AG04449 (cell line): ENCODE measurements at places on chromosomes 6 and 20.

DNA sequence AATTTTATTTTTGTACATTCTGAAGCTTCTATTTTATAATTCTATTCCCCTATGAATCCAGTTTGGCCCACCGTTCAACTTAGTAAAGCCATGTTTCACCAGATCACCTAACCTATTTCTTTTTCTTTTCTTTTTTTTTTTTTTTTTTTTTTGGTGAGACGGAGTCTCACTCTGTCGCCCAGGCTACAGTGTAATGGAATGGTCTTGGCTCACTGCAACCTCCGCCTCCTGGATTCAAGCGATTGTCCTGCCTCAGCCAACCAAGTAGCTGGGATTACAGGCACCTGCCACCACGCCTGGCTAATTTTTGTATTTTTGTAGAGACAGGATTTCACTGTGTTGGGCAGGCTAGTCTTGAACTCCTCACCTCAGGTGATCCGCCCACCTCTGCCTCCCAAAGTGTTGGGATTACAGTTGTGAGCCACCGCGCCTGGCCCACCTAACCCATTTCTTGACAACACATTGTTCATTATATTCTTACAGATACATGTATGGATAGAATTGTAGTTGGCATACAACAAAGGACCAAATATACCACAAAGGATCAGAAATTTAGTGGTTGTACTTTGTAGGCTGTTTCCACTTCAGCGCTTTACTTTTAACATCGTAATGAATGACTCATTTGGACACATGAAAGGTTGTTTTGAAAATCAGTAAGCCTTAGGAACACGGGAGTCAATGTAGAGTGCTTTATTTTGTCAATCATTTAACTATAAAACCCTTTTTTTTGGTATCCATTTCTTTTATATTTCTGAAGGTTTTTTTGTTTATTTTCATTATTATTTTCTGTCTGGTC lies 63.2 kb downstream of the GJA1 start:
- no peak for DNase-seq

DNA sequence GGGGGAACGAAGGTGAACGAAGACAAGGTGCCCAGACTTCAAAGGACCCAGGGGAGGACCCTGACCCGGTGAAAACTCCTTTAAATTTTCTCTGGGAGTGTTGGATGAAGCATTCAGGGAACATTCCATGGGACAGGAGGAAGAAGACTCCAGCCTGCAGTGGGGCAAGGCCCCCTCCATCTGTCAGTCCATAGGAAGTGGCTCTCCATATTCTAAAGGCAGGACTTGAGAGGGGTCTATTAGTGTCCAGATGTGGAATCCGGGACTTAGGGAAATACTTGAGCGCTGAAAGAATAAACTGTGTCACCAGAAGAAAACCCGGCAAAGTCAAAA lies 3.2 kb upstream of the BPIFA2 start:
- no peak for DNase-seq

DNA sequence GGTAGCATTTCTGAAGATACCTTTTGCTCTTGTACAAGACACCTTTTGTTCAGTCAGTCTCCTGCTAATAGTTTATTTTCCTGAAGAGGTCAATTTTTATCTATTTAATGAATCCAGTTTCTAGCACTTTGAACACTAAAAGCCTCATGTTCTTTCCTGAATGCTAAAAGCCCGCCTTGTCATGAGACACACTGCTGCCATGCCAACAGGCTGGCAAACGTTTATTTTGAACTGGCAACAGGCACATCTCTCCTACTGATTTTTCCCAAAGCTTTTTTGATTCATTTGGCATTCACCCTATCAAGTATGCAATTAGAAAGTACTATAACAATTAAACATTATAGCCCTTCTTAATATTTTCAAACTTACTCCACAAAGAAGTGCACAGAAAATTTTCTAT lies 421.2 kb upstream of the EYS start:
- no peak for DNase-seq

- DNase-seq: no peak
Measured at GRCh38 chr20:53599378-53599777, 5.7 kb upstream of the ZNF217 start.

DNA sequence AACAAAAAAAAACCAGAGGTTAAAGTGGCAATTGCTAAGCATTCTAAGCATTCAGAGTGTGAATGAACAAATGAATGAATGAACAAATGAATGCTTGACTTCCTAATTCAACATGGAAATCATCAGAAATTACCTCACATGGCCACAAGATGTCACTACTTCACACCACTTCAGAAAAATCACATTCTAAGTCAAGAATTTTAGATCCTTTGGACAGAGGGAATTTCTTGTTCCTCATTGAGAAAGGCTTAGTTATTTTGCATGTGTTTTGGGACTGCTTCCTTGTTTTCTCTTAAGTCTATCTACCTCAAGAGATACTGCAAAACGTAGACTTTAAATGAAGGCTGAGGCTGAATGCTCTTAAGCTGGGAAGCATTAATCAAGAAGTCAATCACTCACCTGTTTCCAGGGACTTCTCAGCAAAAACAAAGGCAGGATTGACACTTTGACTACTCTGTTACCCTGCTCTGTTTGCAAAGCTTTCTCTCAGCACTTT lies 120.2 kb downstream of the MBOAT1 start:
- peak; percentile 4 for DNase-seq

GRCh38 chr6:75279418-75279817 lies 5.2 kb downstream of the TMEM30A start:
- DNase-seq: no peak

DNA sequence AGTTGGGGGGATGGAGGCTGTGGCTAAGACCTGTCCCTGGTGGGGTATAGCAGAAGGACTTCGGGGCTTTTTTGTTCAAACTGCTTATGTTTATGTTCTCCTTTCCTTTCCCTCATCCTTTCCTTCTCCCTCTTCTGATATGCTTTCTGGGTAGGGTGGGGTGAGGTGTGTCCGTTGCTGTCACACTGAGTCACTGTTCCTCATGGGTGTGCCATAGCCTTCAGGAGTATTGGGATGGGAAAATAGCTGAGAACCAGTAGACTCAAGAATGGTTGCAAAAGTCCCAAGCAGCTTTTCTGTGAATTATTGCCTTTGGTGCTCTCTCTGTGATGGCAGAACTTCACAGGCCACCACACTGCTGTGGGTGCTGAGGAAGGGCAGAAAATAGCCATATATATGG lies 39.6 kb downstream of the TPD52L1 start:
- no peak for DNase-seq

- DNase-seq: no peak
Measured at GRCh38 chr20:57672953-57673575, 36.8 kb downstream of the PMEPA1 start.

DNA sequence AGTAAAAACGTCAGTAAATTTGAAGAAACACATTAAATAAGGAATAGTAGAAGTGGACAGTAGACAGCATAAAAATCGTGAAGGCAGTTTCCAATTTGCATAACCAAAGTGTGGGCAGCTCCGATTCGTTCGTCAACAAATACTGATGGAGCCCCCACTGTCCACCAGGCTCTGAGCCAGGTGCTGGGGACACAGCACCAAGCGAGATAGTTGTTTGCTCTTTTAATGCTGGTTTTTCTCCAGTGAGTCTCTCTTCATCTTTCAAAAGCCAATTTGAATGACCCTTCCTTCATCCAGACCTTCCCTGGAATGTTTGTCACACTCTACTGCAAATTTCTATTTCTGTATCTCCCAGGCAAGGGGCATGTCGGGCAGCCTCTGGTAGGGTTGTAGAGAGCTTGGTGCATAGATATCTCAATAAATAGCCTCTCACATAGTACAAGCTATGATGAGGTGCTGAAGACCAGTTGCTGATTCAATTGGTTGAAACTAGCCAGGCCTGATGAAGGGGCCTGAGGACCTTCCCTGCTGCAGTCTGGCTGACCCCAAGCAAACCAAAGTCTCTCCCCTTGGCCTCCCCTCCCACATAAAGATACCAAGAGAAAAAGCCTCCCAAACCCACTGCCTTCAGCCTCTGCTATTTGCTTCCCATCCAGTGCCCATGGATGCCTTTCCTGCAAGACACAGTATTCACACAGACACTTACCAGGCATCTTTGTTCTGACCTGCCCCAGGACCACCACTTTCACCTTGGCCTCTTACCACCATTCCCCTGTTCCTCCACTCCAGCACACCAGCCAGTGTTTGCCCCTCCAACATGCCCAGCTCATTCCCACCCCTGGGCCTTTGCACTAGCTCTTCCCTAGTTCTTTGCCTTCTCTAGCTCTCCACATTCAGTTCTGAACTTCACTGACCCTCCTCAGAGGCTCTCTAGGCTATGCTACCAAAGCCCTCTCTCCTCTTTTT lies 125.2 kb downstream of the CEBPB start:
- DNase-seq: no peak
